ENCODE measurements at places on chromosomes 12 and 14.

GRCh38 chr14:63322897-63323573 is 4.3 kb upstream of the GPHB5 start:
- no peak for DNase-seq

- no peak for DNase-seq
These were observed 29.6 kb upstream of the TBPL2 start for GRCh38 chr14:55470025-55470424.

DNA sequence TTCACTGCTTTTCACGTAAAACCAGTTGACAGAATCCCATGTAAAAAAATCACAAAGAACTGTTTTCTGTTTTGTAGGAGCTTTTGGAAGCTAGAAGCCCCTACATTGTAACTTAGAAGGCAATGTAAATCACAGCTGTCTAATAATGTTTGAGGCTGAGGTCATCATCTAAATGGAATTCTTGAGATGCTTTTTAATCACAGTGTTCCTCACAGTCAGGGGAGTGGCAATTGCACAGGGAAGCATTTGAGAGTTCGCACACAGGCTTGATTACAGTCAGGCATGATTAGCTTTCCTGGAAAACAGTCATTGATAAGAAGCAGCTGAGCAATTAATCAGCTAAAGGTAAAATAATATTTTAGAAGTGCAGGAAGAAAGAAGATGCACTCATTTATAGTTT is 2.9 kb downstream of the SLC17A8 start:
- no peak for DNase-seq

DNA sequence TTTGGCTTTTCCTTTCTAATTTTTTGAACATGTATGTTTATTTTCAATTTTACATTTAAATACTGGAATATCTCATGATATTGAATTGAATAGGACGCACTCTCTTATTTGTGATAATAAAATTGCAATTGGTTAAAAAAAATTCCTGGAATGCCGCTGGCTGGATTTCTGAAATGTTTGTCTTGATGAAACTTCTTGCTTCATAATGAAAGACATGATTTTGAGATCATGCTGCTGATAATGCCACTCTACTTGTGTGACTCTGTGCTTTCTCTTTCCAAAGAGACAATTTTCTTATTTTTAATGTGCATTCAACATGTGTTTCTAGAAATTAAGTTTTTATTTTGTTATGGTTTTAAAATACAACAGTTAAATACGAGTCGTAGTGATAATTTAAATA is 465.7 kb upstream of the FAR2 start:
- DNase-seq: no peak

DNA sequence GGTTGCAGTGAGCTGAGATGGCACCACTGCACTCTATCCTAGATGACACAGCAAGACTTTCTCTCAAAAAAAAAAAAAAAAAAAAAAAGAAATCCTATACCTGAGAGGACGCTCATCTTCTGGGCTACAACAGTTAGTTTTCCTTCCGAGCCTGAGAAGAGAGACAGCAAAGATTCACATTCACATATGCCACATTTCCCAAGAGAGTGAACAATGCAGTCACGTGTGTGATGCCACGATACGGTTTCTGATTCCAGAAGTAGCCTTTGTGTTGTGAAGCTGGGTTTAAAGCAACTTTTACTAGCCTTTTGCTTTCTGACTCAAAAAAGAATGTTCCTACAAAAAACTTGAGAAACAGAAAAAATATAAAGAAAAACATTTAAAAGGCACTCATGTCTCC is 19.5 kb downstream of the GCN1 start:
- no peak for DNase-seq

DNA sequence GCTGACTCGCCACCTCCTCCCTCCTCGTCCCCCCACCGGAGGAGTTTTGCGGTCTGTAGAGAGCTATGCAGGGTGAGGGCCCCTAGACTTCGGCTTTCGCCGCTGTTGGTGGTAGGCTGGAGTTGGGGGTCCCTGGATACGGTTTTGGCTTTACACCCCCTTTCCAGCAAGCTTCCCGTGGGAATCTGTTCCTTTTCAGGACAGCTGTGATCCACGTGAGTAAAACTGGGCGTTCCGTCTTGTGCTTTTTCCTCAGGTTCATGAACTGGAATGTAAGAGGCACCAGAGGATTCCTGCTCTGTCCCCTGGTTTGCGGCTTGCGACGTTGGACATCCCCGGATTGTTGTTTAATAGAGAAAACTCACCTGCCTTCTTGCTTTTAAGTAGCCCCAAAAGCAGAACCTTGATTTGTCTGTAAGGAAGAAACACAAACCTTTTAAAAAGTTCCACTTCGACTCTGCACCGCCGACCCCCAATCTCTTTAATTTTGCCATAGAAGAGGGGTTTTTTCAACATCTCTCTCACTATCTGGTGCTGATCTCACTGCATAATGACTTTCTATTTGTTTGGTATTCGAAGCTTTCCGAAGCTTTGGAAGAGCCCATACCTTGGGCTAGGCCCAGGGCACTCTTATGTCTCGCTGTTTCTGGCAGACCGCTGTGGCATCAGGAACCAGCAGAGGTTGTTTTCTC is 490 bp downstream of the PRORP start:
- DNase-seq: no peak

DNA sequence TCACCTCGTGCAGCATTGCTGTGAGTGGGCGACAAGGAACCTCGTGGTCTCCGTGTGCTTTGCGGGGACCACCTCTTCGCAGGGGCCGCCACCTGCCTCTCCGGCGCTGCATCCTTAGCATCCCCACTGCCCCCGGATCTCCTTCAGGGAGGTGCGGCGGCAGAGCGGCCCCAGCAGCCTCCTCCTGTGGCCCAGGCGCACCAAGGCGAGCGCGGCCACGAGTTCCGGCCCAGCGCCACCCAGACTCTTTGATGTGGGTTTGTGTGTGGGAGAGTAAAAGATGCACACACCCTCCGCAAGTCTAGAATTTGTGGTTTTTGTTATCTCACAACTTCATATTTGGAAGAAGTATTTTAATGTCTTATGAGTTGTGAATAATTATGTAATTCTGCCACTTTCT is 118.8 kb upstream of the DIO3 start:
- no peak for DNase-seq

GRCh38 chr12:16323010-16323409 is 24.4 kb upstream of the MGST1 start:
- no peak for DNase-seq

- DNase-seq: no peak
These were observed 57.2 kb upstream of the SCN8A start for GRCh38 chr12:51533799-51534198.

DNA sequence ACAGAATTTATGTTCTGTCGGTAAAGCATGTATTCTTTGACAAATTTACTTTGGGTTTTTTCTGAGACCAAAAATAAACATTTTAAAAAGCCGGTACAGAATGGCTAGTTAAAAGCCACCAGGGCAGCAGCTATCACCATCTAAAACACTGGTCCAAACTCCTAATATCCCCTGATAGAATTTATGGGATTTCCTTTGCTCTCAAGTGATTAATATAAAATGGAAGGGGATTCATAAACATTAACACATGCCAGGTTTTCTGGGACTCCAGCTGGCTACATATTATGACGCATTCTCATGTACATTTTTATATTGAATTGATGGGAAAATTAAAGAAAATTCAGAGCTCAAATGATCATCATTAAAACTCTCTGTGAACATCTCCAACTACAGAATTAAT is 640.8 kb downstream of the C12orf50 start:
- no peak for DNase-seq

DNA sequence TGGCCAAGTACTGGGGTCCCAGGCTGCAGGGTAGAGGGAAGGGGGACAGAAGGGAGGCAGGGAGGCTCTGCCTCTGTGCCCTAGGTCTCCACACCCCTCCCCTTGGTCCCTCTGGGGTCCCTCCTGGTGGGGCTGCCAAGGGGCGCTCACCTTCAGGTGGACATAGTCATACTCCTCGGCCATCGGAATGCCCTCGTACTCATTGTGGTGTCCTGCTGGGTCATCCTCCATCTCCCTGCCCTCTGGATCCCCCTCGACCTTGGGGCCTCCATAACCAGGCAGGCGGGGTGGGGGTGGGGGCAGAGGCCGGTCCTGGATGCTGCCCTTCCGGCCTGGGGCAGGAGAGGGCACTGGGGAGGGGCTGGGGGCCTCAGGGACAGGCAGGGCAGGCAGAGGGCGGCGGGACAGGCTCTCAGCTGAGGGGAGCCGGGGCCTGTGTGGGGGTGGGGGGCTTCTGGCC is 5.8 kb downstream of the EFS start:
- DNase-seq: no peak

DNA sequence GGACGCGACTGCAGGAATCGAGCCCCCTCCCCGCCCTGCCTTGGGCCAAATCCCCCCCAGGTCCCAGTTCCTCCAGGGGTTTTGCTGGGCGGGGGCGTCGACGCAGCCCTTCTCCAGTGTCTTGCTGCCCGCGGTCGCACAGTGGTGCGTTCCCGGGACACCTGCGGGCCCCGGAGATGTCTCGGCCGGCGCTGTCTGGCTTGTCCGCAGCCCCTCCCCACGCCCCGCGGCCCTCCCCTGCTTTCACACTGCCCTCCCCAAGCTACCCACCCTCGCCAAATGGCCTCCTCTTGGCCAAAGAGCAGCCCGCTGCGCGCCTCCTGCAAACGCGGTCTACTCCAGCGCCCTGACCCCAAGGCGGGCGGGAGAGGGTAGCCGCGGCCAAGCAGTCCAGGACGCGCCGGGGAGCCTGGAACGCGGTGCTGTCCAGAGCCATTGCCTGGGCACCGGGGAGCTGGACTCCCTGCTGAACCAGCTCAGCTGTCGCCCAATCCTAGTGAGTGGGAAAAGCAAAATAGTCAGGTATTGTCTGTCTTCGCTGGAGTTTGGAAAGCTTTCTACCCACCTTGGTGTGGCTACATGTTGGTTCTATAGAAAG is 122.0 kb downstream of the AACS start:
- no peak for DNase-seq

DNA sequence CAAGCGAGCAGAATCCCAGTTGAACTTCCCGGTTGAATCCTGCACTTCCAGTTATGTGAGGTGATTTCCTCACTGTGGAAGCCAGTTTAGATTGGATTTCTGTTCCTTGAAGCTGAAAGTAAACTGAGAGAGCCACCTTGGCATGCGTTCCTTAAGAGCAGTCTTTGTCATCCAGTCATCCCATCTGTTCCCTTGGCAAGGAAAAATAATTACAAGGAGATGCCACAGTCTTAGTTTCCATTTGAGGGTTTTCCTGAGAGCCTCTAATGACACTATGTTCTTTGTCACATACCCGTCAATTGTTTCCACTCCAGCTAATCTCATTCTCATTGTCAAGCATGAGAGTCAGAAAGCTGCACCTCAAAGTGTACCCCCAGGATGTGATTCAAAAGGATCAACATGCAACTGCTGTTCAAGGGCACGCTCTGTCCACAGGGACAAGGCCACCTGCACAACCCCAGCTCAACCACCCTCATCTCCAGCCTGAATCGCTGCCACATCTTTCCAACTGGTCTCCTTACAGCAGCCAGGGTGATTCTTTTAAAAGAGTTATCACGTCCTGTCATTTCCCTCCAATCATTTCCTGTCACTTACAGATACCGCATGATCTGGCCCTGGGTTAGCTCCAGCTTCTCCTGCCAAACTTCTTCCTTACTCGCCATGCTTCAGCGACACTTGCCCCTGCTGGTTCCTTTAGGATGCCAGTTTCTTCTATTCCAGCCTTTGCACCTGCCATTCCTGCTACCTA is 18.0 kb upstream of the TCP11L2 start:
- DNase-seq: no peak

GRCh38 chr14:21486640-21487087 is 9.7 kb downstream of the TOX4 start:
- no peak for DNase-seq

GRCh38 chr12:92297932-92298696 is 152.5 kb upstream of the BTG1 start:
- DNase-seq: no peak

DNA sequence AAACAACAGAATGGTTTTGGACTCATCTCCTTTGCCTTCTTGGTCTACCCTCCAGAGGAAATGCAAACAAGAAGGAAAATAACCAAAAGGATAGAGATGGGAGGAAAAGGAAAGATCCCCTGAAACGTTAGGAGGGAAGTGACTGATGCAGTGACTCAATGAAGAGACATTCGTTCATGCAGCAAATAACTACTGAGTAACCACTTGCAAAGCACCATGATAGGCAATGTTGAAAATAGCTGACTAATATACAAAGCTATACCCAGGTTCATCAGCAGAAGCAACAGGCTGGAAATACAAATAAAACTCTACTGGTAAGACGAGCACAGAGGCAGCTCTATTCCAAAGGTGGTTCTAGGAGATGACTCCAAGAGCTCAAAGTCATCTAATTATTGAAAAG is 41.8 kb downstream of the R3HDM2 start:
- DNase-seq: no peak

- no peak for DNase-seq
These were observed 58.8 kb upstream of the FBRSL1 start for GRCh38 chr12:132430838-132431774.

- DNase-seq: no peak
These were observed 1.4 kb upstream of the ARHGDIB start for GRCh38 chr12:14962797-14963196.

GRCh38 chr12:24574538-24574937 is 374.4 kb downstream of the BCAT1 start:
- DNase-seq: no peak

DNA sequence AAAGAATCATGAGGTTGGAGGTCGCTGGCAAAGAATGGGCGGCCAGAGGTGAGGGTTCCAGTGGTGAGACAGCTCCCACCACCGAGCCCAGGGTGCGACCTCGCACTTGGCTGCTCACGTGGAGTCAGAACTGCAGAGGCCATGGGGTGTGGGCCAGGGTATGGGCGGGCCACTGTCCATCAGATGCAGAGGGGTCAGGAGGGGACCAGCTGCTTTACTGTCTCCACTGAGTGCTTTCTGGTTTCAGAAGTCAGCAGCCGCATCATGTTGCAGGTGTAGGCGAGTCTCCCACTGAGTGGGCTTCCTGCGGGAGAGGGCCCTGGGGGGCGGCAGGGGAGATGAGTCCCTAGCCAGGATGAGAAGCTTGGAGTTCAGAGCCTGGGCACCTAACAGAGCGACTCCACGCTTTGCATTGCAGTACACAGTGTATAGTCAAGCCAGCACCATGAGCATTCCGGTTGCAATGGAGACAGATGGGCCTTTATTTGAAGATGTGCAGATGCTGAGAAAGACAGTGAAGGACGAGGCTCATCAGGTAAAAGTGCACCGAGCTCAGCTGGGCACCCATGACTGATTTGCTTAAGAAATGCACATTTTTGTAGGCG is 46.9 kb upstream of the DYNC1H1 start:
- no peak for DNase-seq

GRCh38 chr12:78483767-78484315 is 380.7 kb upstream of the SYT1 start:
- DNase-seq: no peak

DNA sequence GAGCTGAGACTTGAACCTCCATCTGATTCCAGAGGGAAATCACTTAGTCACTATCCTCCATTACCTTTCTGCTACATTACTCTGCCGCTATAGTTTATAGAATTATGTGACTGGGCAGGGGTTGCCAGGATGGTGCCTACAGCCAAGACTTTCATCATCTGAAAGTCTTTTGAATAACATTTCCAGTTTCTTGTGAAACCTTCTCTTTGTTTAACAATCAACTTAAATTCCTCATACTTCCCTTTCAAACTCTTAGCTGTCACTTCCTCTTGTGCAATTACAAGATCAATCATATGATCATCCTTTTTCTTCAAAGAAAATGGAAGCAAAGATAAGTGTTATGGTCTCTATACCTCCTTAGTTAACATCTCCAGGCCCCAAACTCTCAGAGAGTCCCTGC is 25.4 kb upstream of the PELI2 start:
- no peak for DNase-seq

GRCh38 chr12:112998987-112999767 is 20.9 kb downstream of the OAS2 start:
- no peak for DNase-seq
